Mucosa of descending colon (tissue), 3 donors: ENCODE measurements at places on chromosomes 4 and X.

- no peak for DNase-seq
Measured at GRCh38 chrX:124717537-124717936, 371.2 kb downstream of the SH2D1A start.

DNA sequence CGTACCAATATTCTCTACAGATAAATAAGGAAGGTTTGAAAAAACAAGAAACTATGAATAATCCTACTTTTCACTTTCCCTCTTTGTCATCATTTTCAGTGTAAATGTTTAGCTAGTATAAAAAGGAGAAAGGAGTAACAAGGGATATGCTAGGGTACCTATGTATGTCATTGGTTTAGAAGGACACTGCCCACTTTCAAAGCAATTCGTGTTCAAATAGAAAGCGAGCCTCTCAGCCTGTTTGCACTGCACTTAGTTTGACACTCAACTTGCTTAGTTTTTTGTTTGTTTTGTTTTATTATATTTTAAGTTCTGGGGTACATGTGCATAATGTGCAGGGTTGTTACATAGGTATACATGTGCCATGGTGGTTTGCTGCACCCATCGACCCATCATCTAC lies 21.6 kb upstream of the RXFP1 start:
- no peak for DNase-seq

DNA sequence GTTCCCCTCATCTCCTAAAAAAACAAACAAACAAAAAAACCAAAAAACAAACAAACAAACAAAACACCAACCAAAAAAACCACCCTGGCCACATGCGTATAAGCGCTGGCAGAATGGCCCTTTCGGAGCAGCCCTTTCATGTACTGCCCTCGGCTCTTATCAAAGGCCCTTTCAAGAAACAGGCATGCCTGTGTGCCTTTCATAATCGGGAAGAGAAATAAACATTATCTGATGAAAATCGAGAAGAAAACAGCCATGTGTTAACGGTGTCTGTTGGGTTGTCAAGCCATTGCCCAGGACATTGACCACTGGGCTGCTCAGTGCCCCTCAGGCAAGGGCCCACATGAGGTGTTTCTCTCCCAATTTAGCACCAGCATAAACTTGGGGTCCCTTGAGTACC lies 68.3 kb downstream of the PJA1 start:
- DNase-seq, result no peak

DNA sequence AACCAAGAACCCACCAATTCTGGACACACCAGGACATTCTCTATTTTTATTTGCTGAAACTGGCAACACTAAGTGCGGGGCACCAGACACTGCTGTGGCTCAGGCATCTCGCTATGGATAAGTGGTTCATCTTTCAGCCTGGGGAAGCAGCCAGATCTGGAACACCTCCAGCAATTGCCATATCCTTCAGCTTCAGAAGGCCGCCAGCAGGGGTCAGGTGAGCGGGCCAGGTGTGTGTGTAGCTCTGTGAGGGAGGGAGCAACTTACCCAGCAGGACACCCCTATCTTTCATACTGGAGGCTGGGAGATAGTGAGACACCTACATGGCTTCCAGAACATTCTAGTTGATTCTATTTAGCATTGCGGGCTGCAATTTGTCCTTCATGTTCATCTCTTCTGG lies 57.0 kb upstream of the GBA3 start:
- DNase-seq, result no peak

DNA sequence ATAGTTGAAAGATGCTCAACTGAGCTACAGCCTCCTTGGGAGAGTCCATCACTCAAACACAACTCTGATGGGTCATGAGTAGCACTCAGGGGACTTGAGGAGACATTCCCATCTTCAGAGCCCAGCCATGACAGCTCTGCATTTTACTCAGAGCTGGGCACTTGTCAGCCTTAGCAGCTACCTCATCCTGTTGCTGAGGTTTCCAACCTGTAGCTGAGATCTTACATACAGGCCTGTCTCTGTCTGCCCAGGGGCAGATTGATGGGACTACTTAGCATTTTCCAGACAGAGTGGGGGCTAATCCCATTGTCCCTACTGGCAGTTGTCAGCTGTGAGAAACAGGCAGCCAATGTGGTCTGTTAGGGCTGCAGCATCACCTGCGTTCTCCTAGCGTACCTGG lies 3.5 kb downstream of the FHDC1 start:
- no peak for DNase-seq
